Mucosa of descending colon (tissue), 3 donors: ENCODE measurements at places on chromosomes 7 and 10. TPM values are rescaled to one million over a fixed set of nuclear protein-coding genes. Genes with fewer than 3 reads are reported as not detected.

Gene TMEM254
- total RNA-seq: 34.5 TPM

DNA sequence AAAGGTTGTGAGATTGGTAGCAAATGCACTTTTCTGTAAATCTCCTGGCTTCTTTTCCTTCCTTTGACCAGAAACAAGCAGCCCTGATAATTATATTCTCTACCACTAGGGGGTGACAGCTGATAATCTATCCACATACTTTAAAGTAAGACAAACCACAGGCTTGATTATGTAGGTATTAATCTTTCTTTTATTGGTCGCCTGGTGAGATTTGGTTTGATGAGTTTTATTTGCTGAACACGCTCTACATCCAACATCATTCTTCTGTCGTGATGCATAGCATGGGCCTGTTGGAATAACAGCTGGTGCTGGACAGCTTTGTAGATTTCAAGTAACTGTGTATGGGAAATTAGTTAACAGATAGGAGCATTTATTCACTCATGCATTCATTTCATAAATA is 63.5 kb downstream of the ZNF365 start:
- no peak for DNase-seq

GRCh38 chr10:123166618-123167017 is 12.4 kb downstream of the BUB3 start:
- DNase-seq: no peak

DNA sequence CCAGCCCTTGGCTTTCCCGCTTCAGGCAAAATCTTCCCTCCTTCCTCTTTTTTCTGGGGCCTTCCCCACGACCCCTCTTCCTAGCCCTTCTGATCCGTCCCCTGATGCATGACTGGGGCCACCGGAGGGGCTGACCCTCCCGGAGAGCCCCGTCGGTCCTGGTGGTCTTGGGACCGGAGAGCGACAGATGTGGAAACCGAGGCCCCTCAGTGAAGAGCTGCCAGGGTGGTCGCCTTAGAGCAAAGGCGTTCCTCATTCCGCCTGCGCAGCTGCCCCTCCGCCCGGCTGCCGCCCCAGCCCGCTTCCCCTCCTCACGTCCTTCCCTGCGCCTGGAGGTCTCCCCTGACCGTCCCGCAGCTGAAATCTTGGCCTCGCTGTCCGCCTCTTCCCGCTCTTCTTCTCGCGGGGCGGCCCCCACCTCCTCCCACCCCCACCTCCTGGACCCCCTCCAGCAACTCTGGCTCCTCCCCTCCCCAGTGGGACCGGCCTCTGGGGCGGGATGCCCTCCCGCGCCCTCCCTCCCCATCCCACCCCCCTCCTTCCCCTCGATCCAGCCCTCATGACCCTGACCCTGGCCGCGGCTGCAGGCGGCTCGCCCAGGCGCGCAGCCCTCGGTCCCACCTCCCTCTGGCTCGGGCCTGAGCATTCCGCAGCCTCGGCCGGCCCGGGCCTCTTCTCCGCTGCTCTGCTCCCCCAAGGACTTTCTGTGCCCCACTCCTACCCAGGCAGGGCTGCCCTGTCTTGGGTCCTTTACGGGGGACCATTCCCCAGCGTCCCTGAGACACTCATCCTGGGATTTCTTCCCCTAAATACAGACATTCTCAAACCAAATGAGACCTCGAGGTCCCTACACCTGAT is at the start of gene RARRES2:
Gene RARRES2 (minus strand): TSS at position 367 of the 858 bp plus-strand sequence. CDS start 1,020 bp downstream, outside the sequence.
- DNase-seq: peak; percentile 34

DNA sequence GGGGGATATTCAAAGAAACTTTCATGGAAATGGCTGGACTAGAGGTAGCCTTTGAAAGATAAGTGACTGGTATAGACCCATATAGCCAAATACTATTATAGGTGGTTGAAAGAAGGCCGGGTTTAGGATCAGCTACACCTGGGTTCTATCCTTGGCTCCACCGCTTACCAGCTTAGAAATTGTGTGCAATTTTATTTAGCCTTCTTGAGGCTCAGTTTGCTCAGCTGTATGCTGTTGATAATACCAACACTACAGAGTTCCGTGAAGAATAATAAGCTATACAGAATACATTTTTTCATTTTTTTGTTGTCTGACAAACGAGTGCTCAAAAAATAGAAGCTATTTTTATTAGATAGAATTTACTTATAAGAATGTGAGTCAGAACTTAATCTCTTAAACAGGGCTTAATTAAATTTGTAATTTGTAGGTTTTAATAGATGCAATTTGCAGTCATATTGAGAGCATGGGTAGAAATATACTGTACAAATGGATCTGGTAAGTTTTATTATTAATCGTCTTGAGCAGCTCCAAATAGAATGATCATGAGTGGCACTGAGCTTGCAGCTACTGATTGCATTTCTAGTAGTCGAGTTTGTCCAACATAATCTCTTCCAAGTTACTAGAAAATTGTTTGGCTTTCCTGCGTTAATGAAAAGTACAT is 164.3 kb upstream of the PHYHIPL start:
- no peak for DNase-seq

- DNase-seq: no peak
Observed at GRCh38 chr7:34315032-34315431, 343.0 kb upstream of the NPSR1 start.

GRCh38 chr10:133090101-133090500 is 2.4 kb downstream of the ADGRA1 start:
- no peak for DNase-seq
